ENCODE measurements at places on chromosomes 5 and 9.

- H3K27ac ChIP-seq, result no peak overlapping the region
- H3K36me3 ChIP-seq, result no peaks in the 10 kb centered on the region
- no peaks in the 10 kb centered on the region for H3K4me1 ChIP-seq
- no peaks in the 10 kb centered on the region for H3K27me3 ChIP-seq
- H3K4me3 ChIP-seq, result no peak overlapping the region
These were observed 127.9 kb downstream of the EFNA5 start for GRCh38 chr5:107542831-107543231.

GRCh38 chr5:138610415-138610917 lies 35.3 kb upstream of the HSPA9 start:
- no peaks in the 10 kb centered on the region for H3K36me3 ChIP-seq
- H3K4me1 ChIP-seq, result 0 out of 2 replicates have a peak, but pooled peaks cover 3% of the 10 kb centered on the region
- H3K27me3 ChIP-seq, result no peaks in the 10 kb centered on the region
- DNase-seq, result no peak

DNA sequence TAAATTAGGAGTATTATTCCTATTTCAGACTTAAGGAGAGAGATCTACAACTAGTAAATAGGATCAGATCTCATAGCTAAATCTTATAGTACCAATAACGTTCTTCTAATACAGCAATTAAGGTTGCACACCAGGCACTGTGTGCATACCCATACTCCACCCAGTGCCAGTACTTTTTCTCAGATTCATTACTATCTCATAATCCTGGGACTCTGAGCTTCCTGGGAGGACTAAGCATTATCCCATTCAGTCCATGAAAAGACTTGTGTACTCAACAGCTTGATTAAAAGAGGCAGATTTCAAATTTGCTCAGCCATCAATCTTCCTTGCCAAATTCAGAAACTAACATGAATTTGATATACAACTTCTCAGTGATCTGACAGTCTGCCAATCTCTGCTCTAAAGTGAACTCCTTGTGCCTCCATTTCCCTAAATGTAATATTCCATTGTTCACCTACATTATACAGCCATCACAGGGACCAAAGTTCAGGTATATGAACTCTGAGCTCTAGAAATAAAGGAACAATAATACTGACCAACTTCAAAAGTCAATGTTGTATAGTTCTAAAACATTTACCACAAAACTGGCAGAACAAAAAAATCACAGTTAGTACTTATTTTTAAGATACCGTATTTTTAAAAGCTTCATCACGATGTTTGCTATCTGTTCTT lies 7.2 kb downstream of the STRBP start:
- no peak overlapping the region for H3K4me3 ChIP-seq
- no peak for DNase-seq
- H3K36me3 ChIP-seq, result no peaks in the 10 kb centered on the region
- H3K4me1 ChIP-seq, result peaks cover 8% of the 10 kb centered on the region

- DNase-seq, result no peak
- H3K27me3 ChIP-seq, result no peaks in the 10 kb centered on the region
- H3K4me1 ChIP-seq, result peaks cover 18% of the 10 kb centered on the region
- no peak overlapping the region for H3K4me3 ChIP-seq
- no peak overlapping the region for H3K27ac ChIP-seq
These were observed 76.6 kb downstream of the OTULIN start for GRCh38 chr5:14741131-14741530.

- DNase-seq, result no peak
- no peak overlapping the region for H3K27ac ChIP-seq
- H3K27me3 ChIP-seq, result no peaks in the 10 kb centered on the region
- no peaks in the 10 kb centered on the region for H3K36me3 ChIP-seq
- H3K4me1 ChIP-seq, result no peaks in the 10 kb centered on the region
- no peak overlapping the region for H3K4me3 ChIP-seq
These were observed 388.0 kb upstream of the ZNF608 start for GRCh38 chr5:125134216-125135081.

GRCh38 chr5:134577796-134578577 lies 52.5 kb downstream of the JADE2 start:
- no peaks in the 10 kb centered on the region for H3K27me3 ChIP-seq
- peak; percentile 51 for DNase-seq

GRCh38 chr9:77290373-77290772 lies 113.0 kb downstream of the VPS13A start:
- H3K27me3 ChIP-seq, result no peaks in the 10 kb centered on the region
- no peak for DNase-seq
- no peak overlapping the region for H3K4me3 ChIP-seq

DNA sequence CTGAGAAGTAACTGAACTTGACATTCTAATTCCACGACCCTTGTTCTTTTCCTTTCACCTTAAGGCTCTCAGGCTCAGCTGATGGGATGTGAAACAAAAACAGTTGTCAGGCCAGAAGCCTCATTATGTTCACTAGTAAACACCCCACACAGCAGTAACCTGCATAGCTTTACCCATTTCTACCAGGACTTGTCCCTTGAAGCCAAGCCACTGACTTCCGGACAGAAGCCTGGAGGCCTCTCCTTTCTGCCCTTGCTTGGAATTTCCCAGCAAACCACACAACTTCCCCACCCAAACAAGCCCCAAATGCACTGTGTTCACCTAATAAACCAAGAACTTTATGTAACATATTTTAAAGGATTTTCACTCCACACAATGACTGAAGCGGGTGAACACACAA lies 19.6 kb downstream of the PRUNE2 start:
- no peak overlapping the region for H3K27ac ChIP-seq
- H3K36me3 ChIP-seq, result no peaks in the 10 kb centered on the region

DNA sequence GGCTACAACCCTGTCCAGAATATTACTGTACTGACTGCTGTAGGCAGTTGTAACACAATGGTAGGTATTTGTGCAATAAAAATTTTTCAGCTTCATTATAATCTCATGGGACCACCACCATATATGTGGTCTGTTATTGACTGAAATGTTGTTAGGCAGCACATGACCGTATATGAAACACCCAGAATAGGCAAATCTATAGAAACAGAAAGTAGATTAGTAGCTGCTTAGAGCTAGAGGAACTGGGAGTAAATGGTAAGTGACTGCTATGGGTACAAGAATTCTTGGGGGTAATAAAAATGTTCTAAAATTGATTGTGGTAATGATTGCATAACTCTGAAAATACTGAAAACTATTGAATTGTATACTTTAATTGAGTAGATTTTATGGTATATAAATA lies 185.7 kb downstream of the ESM1 start:
- peak; percentile 55 for DNase-seq
- no peak overlapping the region for H3K4me3 ChIP-seq
- H3K27me3 ChIP-seq, result no peaks in the 10 kb centered on the region
- H3K27ac ChIP-seq, result peak overlapping the region; percentile 8
- H3K4me1 ChIP-seq, result peaks cover 17% of the 10 kb centered on the region

DNA sequence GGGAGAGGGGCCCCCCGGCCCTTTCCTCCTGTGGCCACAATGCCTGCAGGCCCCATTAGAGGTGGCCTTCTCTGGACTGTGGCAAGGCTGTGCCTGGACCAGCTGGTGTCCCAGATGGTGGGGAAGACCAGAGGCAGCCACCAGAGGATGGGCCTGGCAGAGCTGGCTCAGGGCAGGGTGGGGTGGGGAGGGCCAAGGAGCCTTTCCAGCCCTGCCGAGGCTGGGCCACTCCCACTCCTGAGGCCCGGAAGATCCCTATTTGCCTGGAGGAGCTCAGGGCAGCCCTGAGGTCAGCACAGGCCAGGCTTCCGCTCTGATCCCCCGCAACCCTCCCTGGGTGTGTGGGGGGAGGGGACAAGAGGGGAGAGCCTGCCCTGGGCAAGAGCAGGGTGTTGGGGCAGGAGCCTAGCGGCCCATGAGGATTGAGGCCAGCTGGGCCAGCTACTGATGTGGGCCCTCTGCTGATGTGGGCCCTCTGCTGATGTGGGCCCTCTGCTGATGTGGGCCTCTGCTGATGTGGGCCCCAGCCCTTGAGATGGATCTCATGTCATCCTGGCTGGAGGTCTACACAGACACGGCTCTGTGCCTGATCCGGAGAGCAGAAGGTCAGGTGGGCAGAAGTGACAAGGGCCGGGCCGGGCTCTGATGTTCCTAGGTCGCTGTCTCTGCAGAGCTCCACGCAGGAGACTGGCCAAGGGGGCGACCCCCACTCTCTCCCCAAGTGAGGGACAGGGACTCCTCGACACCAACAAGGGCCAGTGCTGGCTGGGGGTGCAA lies 6.0 kb downstream of the MRPS2 start:
- no peak overlapping the region for H3K4me3 ChIP-seq
- peaks cover 3% of the 10 kb centered on the region for H3K36me3 ChIP-seq
- no peaks in the 10 kb centered on the region for H3K27me3 ChIP-seq

- no peaks in the 10 kb centered on the region for H3K27me3 ChIP-seq
- no peak for DNase-seq
- no peak overlapping the region for H3K27ac ChIP-seq
- no peak overlapping the region for H3K4me3 ChIP-seq
- no peaks in the 10 kb centered on the region for H3K36me3 ChIP-seq
- no peaks in the 10 kb centered on the region for H3K4me1 ChIP-seq
These were observed 114.3 kb upstream of the PCSK5 start for GRCh38 chr9:75775966-75776691.

DNA sequence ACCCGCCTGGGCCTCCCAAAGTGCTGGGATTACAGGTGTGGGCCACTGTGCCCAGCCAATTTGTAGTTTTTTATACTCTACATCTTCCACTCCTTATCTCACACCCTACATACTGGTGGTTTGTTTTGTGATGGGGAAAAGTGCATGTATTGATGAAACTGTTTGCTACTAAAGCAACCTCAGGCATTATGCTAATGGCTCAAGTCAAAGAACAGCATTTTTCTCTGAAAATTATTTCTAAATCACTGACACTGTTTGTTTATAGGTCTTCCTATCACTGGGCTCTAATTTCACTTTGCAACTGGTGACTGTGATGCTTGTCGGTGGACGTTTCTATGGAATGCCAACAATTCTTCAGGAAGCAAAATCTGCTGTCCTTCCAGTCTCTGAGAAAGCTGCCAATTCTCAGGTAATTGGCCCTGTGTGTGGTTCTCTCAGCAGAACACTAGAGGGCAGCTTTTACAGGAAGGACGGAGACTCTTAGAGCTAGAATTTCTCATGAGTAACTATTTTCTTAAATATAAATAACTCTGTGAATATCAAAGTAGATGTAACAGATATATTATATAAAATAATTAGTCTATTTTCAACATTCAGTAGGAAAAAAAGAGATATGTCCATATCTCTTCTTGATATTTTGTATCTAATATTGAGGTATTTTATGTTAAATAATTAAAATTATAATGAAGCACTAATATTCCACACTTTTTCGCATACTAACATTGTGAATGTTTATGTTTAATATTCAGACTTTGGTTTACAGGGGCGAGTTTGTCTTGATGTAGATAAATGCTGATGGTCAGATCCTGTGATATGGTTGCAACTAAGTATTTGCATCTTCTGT lies 244.1 kb downstream of the ADGRV1 start:
- peak; percentile 35 for DNase-seq
- H3K4me3 ChIP-seq, result no peak overlapping the region
- no peaks in the 10 kb centered on the region for H3K36me3 ChIP-seq
- no peaks in the 10 kb centered on the region for H3K4me1 ChIP-seq
- no peaks in the 10 kb centered on the region for H3K27me3 ChIP-seq

GRCh38 chr5:6401410-6401809 lies 23.1 kb upstream of the MED10 start:
- H3K27me3 ChIP-seq, result no peaks in the 10 kb centered on the region
- H3K4me3 ChIP-seq, result no peak overlapping the region
- H3K4me1 ChIP-seq, result peaks cover 36% of the 10 kb centered on the region
- H3K36me3 ChIP-seq, result no peaks in the 10 kb centered on the region
- no peak overlapping the region for H3K27ac ChIP-seq
- DNase-seq, result no peak

DNA sequence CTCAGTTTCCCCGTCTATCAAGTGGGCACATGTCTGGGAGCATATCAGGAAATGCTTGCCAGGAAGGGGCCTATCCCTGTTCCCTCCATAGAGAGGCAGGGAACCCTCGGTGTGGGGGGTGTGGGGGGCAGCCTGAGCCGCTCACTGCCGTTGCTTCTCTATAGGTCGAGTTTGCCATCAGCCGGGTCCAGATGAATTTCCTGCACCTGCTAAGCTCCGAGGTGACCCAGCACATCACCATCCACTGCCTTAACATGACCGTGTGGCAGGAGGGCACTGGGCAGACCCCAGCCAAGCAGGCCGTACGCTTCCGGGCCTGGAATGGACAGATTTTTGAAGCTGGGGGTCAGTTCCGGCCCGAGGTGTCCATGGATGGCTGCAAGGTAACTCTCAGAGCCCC lies 13.8 kb upstream of the ORM1 start:
- DNase-seq, result no peak
- no peak overlapping the region for H3K4me3 ChIP-seq
- no peaks in the 10 kb centered on the region for H3K27me3 ChIP-seq
- H3K36me3 ChIP-seq, result no peaks in the 10 kb centered on the region

DNA sequence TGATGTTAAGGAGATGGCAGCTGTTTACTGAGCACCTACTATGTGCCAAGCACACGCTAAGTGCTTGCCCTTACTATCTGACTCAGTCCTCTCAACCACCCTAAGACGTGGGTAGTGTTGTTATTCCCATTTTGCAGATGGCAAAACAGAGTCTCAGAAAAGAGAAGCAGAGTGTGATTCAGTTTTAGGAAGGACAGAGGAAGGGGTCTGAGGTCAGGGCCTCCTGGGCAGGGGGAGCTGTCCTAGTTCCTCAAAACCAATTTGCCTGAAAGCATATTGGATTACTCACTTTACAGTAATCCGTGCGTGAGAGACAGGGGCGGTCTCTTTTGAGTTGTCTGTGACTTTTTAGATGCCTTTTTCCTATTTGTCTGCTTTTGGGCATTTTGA lies 23.2 kb downstream of the DNM1 start:
- H3K27me3 ChIP-seq, result peaks cover 51% of the 10 kb centered on the region
- no peak for DNase-seq
- no peak overlapping the region for H3K4me3 ChIP-seq
- H3K4me1 ChIP-seq, result no peaks in the 10 kb centered on the region
- H3K36me3 ChIP-seq, result no peaks in the 10 kb centered on the region

DNA sequence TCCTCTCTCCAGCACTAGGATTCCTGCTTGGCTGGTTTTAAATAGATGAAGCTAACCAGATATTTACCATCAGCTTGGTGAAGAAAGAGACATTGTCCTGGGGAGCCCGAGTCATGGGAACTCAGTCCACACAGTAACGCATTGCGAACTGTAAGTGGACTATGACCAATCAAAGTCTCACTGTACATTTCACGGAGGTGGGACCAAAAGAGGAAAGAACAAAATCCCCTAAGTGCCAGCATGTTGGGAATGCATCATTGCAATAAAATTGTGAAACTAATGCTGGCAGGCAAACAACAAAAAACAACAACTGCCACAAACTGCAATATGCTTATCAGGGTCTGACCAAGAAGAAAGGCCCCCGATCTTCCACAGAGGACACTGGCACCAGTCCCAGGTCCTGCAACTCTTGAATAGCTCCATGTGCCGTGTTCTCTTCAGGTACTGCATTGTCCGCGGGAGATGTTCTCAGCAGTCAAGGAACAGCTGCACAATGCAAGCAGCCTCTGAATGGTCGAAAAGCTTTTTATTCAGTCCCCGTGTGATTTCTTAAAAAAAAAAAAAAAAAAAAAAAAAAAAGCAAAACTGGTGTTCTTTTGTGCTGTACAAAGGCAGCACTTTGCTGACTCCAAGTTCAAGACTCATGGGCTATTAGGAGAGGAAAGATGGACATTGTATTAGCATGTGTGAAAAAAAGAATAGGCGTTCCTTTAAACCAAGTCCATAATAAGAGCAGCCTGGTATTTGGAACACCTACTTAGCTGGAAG lies 38.1 kb downstream of the SEMA6A start:
- no peaks in the 10 kb centered on the region for H3K4me1 ChIP-seq
- no peak overlapping the region for H3K27ac ChIP-seq
- DNase-seq, result no peak
- H3K4me3 ChIP-seq, result no peak overlapping the region

GRCh38 chr5:148186248-148187003 lies 16.4 kb upstream of the SPINK6 start:
- no peak overlapping the region for H3K27ac ChIP-seq
- no peaks in the 10 kb centered on the region for H3K36me3 ChIP-seq
- no peak overlapping the region for H3K4me3 ChIP-seq
- H3K4me1 ChIP-seq, result 0 out of 2 replicates have a peak, but pooled peaks cover 9% of the 10 kb centered on the region

- no peaks in the 10 kb centered on the region for H3K27me3 ChIP-seq
- DNase-seq, result no peak
These were observed 388.0 kb upstream of the PIK3R1 start for GRCh38 chr5:67827541-67827940.
